ENCODE measurements at places on chromosomes 5 and 9.

DNA sequence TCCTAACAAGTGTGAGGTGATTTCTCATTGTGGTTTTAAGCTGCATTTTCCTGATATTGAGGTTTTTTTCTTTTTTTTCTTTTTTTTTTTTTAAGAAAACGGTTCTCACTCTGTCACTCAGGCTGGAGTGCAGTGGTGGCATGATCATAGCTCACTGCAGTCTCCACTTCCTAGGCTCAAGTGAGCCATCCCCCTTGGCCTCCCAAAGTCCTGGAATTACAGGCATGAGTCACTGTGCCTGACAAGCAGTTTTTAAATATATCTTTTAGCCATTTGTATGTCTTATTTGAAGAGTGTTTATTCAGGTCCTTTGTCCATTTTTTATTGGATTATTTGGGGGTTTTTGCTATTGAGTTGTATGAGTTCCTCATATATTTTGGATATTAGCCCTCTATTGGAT is 53.8 kb downstream of the GCNT1 start:
- DNase-seq = no peak

DNA sequence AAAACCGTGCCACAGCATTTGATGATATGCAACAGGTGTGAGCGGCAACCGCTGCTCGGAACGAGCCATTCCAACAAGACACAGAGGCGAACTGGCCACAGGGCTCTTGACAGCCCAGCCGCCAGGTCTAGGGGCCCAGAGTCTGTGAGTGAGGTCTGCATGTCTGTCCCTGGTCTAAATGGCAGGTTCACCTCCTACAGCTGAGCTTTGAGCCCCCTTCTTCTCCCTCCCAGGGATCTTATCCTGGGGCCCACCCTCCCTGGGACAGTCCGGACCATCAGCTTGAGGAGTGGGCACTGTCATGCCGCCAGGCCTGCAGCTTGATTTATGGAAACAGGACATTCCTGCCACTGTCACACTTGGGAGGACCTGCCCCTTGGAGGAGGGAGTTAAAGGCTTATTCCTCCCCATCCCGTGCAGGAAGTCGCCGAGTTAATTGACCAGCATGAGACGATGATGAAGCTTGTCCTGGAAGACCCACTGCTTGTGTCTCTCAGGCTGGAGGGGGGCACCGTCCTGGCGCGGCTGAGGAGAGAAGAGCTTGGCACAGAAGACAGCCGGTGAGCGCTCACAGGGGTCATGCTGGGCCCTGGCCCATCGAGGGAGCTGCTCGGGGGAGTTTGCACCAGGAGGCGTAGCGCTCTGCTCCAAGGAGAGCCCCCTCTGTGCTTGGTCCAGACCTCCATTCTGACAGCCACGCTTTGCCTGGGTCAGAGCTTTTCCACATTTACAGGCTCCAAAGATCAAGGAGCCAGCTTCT is 35.5 kb upstream of the LRRC14B start:
- DNase-seq = no peak

DNA sequence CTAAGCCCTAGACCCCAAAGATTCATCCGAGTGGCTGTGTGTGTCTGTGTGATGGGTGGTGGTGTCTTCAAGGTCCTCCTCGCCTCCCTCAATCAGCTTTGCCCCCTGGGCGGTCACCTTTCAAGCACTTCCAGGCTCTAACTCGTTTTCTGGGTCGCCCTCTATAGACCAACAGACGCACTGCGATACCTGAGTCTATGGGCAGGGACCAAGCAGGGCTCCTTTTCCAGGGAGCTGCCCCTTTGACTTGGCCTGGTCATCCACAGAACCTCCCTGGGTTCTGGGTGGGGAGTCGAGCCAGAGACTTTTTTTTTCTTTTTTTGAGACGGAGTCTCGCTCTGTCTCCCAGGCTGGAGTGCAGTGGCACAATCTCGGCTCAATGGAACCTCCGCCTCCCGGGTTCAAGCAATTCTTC is 1.1 kb downstream of the SLC27A4 start:
- DNase-seq = peak; percentile 88

GRCh38 chr9:108095496-108095895 is 605.9 kb upstream of the KLF4 start:
- DNase-seq = no peak

- peak; percentile 59 for DNase-seq
Measured at GRCh38 chr5:98905857-98906688, 22.7 kb downstream of the CHD1 start.

GRCh38 chr5:50623666-50624065 is 42.8 kb upstream of the PARP8 start:
- no peak for DNase-seq

DNA sequence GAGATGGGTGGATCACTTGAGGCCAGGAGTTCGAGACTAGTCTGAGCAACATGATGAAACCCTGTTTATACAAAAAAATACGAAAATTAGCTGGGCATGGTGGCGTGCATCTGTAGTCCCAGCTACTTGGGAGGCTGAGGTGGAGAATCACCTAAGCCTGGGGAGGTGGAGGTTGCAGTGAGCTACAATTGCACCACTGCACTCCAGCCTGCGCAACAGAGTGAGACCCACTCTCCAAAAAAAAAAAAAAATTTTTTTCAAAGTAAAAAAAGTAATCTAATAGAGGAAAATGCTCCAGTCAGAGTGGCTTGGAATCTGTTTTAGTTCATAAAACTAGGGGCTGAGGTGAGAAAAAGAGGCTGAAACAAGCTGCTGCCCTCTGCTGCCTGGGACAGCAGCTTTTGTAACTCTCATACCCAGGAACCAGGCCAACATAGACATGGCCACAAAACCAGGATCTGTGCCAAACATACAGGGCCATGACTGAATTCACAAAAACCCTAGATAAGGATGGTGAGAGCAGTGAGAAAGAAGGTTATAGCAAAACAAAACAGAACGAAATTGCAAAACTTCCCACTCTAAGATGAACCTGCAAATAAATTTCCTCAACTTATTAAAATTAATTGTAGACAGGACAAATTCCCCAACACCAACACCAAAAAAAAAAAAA is 13.1 kb upstream of the DCAF12 start:
- DNase-seq = peak; percentile 68

DNA sequence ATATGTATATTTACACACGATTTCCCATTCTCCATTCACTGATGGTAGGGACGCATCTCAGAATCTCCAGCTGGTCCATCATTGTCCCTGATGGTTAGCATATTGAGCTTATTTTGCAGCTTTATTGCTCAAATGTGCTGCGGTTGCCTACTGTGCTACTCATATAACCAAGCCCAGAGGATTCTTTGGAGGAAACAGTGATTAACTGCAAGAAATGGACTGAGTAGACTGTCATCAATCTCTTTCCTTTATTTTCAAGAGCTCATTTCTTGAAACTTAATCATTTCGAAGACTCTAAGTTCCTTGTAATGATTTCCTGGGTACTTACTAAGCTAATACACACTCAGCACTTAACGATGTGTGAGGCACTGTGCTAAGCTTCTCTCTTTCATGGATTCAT is 119.0 kb downstream of the MAT2B start:
- no peak for DNase-seq

DNA sequence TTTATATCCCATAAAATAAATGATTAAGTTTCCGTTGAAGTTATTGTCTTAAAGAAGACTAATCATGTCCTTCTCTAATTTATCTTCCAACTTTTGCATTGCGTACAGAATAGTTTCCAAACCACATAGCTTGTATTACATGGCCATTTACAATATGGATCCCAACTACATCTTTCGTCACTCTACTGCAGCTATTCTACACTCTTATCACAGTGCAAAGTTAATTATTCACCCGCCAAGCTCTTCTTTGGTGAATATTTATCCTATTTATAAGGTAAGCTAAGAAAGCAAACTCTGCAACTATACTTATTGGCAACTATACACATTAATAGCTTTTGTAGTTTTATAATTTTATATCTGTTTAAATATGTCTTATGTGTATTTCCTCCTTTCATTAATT is 75.9 kb upstream of the ADAMTS19 start:
- DNase-seq = no peak

DNA sequence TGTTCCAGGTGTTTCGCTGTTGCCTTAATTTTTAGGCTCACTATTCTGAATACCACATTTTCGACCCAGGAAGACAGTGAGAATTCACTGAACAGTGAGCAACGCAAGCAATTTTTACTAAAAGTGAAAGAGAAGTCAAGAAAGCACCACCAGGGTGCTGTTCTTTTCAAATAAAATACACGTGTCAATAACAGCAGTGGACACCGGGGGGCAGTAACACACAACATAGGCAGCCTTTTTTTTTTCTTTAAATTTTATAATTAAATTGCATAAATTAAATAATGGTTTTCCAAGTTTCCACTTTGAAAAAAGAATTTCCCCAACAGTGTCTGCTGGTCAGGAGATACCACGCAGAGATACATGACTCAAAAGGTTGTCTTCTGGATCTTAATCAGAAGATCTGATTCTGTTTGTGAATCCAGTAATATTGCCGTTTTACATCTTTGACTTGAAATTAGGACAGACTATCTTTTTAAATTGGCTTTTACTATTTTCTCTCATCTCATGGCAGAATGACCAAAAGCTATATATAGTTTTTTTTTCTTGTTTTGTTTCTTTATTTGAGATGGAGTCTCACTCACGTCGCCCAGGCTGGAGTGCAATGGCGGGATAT is 47.1 kb upstream of the SH3GL2 start:
- peak; percentile 65 for DNase-seq

GRCh38 chr5:39698838-39699560 is 274.2 kb upstream of the DAB2 start:
- DNase-seq = no peak

DNA sequence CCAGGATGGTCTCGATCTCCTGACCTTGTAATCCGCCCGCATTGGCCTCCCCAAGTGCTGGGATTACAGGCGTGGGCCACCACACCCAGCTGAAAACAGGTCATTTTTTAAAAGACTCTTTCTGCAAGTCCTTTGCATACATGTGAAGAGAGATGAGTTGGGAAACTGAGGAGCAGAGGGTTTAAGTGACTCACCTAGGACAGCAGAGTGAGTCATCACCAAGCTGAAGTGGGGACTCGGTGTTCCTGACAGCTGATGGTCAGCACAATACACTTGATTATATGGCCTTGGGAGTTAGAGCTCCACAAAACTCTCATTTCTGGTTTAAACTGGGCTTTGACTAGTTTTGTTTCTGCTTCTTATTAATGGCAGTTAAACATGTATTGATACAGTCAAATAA is 38.1 kb upstream of the SSBP2 start:
- DNase-seq = no peak

DNA sequence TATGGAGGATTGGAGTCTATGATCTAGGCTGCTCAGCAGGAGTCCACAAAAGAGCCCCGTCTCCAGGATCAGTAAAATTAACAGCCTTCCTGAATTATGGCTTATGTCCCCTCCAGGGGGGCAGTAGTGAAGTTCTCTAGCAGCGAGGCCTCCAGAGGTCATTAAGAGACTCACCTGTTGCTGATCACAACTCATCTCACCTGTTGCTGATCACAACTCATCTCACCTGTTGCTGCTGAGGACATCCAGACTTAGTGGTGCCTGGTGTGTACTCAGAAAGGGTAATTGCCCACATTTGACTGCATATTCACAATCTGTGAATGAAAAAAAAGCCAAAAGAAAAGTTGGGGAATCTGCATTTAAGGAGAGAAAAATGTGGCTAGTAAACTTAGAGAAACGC is 129.5 kb downstream of the SMARCA2 start:
- DNase-seq = no peak

- DNase-seq = peak; percentile 76
Measured at GRCh38 chr9:127122176-127123063, at the start of gene ANGPTL2. Gene ANGPTL2, minus strand, starts transcription at chr9:127122635. Its CDS starts 13,904 bp downstream, at chr9:127108731.

GRCh38 chr5:101785090-101785489 is 511.0 kb downstream of the SLCO4C1 start:
- no peak for DNase-seq

- DNase-seq = peak; percentile 44
Measured at GRCh38 chr9:14616188-14616982, 76.8 kb downstream of the ZDHHC21 start.

DNA sequence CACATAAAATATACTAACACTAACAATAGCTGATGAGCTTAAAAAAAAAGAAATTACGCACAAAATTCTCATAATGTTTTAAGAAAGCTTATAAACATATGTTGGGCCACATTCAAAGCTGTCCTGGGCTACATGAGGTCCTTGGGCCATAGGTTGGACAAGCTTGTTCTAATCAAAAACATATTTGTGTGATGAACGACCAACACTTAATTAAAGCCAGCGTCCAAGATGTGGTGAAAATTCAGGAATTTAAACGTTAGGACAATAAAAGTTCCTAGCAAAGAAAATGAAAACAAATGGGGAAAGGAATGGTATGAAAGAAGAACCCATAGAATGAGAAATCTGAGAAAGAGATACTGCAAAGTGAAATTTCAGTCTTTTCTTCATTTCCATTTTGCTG is 429.6 kb upstream of the DMAC1 start:
- no peak for DNase-seq

GRCh38 chr9:135978642-135979546 is 17.7 kb upstream of the UBAC1 start:
- DNase-seq = peak; percentile 39

GRCh38 chr5:154849791-154850201 is 607 bp downstream of the FAXDC2 start:
- DNase-seq = no peak

DNA sequence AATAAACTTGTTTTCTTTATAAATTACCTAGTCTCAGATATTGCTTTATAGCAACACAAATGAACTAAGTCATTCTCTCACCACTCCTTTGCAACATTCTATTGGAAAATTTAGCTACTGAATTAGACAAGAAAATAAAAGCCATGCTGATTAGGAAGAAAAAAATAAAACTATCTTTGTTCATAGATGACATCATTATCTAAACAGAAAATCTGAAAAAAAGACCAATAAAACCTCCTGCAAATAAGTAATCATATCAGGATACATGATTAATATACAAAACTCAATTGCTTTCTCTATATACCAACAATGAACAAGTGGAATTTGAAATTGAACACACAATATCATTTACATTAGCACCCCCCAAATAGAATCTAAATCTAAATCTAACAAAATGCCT is 455.3 kb upstream of the KIF2A start:
- no peak for DNase-seq

GRCh38 chr9:126413391-126414068 is 86.9 kb downstream of the MVB12B start:
- DNase-seq = no peak

- peak; percentile 63 for DNase-seq
Measured at GRCh38 chr5:115349001-115349817, 52.8 kb upstream of the CCDC112 start.

GRCh38 chr9:133467101-133467500 is 7.3 kb downstream of the CACFD1 start:
- no peak for DNase-seq

- DNase-seq = no peak
Measured at GRCh38 chr5:116091416-116091815, 6.6 kb downstream of the COMMD10 start.

DNA sequence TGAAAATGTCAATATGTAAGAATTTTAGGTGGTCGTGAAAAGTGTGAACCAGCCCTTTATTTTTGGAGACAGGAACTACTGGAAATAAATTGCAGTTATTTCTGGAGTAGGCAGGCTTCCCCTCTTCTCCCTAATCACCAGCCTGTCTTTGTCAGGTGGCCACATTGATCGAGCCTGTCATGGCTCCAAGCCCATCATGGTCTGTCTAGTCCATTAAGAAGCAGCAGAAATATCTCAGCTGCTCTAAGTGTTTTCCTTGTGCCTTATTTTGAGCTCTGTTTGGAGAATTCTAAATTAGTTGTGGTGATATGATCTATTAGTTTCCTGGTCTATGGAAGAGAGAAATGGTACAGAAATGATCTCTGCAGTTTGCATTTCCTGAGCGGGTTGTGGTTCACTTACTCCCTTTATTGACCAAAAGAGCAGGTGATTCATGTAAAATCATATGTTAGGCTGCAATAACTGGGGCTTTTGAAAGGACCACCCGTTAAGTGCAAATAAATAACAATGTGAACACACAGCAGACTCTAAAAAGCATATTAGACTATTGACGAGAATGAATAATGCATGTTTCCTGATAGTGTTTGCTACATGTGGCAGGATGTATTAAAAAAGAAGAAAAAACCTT is 42.3 kb downstream of the BASP1 start:
- DNase-seq = no peak

Measured in RPMI8226 (cell line).